ENCODE measurements at places on chromosomes 7 and 10.
A peak's percentile ranks its signal among the peaks of the same experiment; 100 is the strongest.

DNA sequence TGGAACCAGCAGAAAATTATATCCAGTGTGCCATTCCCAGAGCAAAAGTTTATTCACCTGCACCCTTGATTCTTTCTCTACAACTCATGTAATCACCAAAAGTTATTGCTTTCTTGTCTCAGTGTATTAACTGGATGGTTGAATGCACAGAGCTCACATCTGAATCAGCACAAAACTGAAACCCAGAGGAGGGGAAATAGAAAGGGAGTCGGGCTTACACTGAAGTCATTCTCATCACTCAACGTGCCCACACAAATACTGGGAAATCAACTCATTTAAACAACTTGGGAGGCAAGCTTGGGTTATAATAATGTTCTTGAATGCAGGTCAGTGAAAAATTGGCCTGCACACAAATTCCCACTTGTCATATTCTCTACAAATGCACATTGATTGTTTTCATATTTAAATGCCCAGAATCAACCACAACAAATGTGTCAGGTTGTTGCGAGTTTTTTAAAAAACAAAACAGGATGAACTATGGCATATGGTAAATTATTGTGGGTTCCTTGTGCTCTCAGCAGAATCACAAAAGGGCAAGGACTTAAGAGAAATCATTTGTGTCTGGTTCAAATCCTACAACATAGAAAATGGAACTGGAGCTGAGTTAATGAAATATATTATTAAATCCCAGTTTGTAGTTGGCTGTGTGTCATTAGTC lies 125.9 kb upstream of the NOBOX start:
- no peak for DNase-seq

GRCh38 chr7:3585826-3586225 lies 284.8 kb downstream of the SDK1 start:
- DNase-seq = no peak

GRCh38 chr7:24419077-24419476 lies 135.1 kb downstream of the NPY start:
- no peak for DNase-seq

DNA sequence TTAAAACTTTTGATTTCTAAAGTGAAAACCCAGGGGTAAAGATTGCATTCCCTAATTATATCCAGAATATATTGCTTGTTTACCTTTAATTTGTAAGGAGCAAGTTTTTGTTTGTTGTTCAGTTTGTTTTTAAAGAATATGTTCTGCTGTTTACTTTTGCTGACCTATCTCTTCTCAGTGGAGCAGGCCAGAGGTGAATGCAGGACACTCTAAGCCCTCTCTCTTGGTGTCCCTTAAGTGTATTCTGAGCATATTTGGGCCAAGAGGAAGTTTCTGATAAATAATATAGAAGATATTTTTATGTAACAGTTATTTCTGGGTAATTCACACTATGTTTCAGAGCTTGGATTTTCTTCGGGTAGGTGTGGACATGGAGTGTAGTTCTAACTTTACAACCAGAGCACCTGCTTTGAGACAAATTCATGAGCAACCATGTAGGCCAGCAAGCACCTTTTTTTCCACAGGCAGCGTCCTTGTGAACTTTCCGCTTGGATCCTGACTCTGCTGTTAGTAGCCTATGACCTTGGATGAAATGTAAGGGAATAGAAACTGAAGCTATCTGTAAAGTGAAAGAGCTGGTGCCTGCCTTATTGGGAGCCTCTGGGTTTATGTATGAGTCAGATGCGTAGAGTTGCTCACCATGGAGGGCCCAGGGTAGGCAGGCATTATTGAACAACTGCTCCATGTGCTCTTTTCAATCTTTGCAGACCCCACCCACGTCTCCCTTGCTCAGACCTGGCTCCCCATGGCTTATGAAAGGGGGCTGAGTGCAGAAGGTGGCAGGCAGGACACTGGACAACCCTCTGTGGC lies 16.1 kb downstream of the OGDH start:
- no peak for DNase-seq

- no peak for DNase-seq
Observed at GRCh38 chr10:75646916-75647315, 215.5 kb downstream of the LRMDA start.

- DNase-seq = peak; percentile 51
Observed at GRCh38 chr7:7639421-7639820, 1.1 kb upstream of the UMAD1 start.

- no peak for DNase-seq
Observed at GRCh38 chr10:95651346-95652060, 5.0 kb downstream of the ALDH18A1 start.

DNA sequence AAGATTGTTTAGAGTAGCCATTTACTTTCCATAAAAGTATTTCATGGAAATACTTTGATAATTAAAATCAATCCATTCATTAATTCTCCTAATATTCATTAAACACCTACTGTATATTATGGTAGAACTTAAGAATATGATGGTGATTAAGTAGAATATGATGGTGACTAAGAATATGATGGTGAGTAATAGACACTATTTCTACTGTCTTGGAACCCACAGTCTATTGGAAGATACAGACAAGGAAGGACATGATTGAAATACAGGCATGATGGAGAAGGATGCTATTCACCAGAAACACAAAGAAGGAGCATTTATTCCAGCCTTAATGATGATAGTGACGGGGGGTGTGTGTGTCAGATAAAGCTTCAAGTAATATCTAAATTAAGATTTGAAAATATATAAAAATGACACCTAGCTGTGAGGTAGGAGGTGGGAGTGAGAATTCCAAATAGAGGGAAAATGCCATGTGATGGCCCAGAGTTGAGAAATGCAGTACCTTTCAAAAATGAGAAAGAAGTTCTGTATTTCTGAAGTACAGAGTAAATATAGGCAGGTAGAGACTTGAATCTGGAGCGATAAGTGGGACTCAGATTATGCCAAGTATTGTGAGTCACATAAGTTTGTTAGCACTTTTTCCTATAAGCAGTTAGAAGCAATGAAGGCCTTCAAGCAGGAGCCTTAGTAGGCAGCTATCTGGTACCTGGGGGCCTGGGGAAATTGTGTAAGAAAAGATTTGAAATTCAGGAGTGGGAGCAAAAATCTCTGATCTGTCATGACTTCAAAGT lies 12.5 kb upstream of the CDK13 start:
- DNase-seq = no peak

- DNase-seq = no peak
Observed at GRCh38 chr7:140670343-140670935, 2.3 kb upstream of the ADCK2 start.

- peak; percentile 77 for DNase-seq
Observed at GRCh38 chr7:77315182-77315591, 101.0 kb downstream of the GSAP start.

DNA sequence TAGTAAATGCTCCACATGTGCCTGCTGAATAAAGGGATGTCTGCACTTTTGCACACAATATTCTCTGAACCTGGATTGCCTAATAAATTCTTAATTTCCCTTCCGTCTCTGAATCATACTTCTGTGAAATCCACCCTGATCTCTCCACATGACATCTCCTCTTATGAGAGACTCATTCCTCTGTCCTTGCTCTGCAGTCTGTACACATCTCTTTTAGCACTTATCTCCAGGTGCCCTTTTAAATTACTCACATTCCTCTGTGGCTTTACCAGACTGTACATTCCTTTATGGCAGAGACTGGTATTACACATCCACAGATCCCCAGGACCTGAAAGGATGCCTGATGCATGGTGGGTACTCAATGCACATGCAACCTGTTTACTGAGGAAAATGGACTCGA lies 527.6 kb downstream of the PHTF2 start:
- no peak for DNase-seq

GRCh38 chr10:59181668-59182067 lies 5.2 kb downstream of the PHYHIPL start:
- peak; percentile 74 for DNase-seq

DNA sequence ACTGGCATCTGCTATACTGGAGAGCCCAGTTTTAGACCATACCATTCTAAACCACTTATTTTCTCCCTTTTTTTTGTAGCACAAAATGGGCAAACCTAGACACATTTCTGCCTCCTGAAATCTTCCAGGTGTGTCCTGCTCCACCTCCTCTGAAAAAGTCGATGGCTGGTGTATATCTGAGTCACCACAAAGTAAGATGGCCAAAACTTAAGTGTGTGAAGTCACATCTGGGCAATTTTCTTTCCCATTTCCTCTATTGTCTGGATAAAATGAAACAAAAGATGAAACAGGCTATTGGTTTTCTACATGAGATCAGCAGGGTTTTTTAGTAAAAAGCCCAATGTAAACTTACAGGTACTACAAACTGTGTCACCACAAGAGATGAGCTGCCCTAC lies 65.5 kb downstream of the OSBPL3 start:
- no peak for DNase-seq

Measured in NCI-H69 (cell line).